ENCODE measurements at places on chromosomes 12 and 14.

DNA sequence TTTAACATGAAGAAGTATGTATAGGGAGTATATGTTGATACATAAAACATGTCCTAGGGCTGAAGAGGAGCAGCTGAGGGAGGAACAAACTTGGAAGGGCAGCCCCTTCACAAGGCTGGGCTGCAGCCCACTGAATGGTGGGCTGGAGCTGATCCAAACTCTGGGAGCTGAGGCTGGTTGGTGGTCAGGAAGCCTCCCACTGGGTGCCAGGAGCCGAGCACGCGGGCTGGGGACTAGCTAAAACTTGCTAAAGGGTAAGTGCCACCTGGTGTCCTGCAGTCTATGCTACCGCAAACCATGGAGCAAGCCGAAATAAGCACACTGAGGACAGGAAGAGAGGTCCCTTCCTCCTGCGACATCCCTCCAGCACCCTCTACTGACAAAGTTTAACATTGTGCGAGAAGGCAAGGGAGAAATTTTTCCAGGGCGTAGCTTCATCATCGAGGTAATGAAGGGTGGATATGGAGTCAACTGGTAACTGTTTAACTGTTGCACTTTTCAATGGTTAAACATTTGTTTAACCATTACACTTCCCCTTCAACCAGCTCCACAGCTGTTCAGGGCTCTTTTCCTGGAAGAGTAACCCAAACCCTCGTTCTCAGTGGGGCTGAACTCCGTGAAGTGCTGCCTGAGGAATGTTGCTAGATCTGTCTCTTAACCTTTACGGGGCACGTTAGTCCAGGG lies 42.2 kb downstream of the EGLN3 start:
- no peak for DNase-seq

GRCh38 chr12:122730215-122731014 lies at the start of gene HCAR1:
Gene HCAR1 (minus strand): TSS chr12:122730844. CDS start chr12:122730339, 505 bp downstream.
- peak; percentile 64 for DNase-seq

GRCh38 chr12:12704593-12705230 lies 8.7 kb upstream of the GPR19 start:
- DNase-seq, result no peak

DNA sequence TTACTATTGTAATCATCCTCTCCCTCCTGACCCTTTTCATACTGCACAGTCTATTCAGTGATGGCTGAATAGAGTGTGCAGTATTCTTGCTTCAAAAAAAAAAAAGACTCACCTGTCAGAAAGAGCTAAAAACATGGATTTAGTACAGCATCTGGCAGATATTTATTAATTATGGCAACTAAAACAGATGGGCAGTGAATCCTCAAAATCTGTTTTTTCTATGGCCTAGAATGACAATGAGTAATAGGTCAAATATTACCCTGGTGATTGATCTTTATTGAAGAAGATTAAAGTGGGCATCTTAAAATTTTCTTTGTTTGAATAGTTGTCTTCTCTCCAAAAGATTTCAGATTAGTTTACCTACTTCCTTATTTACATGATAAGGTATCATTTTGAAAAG lies 543.6 kb downstream of the FOXG1 start:
- no peak for DNase-seq

DNA sequence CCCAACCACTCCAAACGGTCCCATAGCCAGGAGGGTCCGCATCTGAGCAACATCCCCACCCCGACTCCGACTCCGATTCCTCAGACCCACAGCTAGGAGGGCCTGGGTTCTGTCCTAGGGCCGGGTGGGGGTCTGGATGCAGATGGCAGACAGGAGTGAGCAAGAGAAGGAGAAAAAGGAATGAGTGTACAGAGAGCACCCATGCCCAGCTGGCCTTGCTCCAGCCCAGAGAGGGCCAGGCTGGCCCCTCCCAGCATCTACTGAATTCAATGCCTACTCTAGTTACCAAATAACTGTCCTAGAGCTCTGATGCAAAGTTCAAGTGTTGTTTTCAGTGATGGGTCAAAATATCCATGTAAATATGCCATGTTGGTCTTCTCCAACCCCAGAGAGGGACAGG lies 40.8 kb downstream of the VDR start:
- DNase-seq, result no peak
